GDM1 (cell line): ENCODE measurements at places on chromosomes 5 and 9.

DNA sequence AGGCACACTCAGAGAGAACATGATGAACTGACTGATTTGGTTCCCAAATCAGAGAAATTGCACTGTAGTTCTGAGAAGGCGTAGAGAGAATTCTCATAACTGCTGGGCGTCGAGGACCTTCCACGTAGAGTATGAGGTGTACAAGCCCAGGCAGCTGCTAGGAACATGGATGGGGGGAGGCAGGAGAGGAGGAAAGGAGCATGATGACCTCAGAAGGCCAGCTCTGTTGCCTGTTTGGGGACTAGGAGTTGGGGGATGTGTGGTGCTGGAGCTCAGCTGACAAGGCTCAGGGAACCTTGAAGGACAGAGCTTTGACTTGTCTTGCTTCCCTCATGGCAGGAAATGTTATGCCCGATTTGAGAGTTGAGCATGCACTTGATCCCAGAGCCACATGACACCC, 485.4 kb downstream of the IRX1 start:
- no peak for DNase-seq

DNA sequence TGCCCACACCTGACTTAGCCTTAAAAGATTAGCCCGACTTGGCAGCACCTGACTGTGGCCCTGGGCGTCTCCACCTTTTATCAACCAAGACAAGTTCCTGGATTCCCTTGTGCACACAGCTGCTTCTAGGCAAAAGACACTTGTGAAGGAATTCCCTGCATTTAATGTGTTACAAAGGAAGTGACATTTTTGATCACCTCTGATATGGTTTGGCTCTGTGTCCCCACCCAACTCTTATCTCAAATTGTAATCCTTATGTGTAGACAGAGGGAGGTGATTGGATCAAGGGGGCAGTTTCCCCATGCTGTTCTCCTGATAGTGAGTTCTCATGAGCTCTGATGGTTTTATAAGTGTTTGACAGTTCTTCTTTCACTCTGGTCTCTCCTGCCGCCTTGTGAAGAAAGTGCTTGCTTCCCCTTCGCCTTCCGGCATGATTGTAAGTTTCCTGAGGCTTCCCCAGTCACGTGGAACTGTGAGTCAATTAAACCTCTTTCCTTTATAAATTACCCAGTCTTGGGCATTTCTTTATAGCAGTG, 2.6 kb upstream of the CPEB4 start:
- DNase-seq = peak; percentile 54

DNA sequence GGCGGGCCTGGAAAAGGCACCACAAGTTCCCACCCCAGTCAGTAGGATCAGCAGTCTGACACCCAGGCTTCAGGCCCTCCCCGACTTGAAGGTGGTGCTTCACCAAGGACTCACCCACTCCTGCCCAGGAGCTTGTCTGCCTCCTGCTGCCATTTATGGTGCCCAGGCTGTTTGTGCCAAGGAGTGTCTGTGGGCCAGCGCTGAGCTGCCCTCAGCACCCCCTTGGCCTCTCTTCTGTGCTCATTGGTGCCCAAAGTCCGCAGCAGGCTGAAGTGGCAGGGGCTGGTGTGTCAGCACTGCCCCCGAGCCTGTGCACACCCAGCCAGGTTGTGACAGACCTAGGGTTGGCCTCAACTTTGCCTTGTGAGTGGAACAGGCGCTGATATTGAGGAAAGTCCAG, 23.5 kb downstream of the JMY start:
- DNase-seq = no peak

DNA sequence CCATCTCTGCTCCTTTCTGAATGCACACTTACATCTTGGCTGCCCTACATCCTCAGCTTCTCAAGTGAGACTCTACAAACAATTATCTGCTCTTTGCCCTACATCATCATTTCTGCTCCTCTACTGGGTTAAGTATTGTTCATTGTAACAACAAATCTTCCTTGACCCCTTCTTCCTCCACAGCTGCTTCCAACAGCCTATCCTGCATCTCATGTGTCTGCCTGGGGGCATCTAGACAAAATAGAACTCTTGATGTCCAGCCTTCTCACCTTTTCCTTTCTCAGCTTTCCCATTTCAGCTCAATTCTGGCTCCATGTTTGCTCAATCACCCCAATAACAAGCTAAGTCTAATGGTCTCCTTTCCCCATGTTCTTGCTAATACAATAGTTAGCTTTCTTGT, 509.8 kb downstream of the DIRAS2 start:
- DNase-seq = no peak

- DNase-seq = no peak
These were observed 24.9 kb upstream of the ADRA1B start for GRCh38 chr5:159891371-159891770.

DNA sequence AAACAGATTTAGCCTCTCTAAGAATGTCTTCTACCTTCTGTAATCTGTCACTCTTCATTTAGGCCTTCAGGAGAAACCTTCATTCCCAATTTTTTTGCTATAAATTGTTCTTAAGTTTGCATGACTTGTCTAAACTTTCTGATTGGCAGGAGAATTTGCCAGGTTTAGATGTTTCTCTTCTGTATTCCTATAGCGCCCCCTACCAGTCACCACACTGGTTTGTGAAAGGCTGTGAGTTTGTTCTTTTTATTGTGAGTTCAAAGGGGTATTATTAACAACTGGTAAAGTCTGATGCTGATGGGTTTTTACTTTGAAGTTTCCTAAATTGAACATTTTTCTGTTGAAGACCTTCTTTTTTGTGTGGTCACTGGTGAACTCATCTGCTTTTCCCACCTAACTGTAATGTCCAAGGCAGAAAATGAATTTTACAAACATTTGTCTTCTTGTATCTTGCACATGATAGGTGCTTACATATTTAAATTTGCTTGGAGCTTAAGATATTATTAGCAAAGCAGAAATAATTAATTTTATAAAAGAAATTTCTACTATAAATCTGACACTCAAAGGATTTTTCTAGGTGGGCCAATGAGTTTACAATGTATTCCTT, 18.4 kb upstream of the F2RL2 start:
- peak; percentile 3 for DNase-seq

DNA sequence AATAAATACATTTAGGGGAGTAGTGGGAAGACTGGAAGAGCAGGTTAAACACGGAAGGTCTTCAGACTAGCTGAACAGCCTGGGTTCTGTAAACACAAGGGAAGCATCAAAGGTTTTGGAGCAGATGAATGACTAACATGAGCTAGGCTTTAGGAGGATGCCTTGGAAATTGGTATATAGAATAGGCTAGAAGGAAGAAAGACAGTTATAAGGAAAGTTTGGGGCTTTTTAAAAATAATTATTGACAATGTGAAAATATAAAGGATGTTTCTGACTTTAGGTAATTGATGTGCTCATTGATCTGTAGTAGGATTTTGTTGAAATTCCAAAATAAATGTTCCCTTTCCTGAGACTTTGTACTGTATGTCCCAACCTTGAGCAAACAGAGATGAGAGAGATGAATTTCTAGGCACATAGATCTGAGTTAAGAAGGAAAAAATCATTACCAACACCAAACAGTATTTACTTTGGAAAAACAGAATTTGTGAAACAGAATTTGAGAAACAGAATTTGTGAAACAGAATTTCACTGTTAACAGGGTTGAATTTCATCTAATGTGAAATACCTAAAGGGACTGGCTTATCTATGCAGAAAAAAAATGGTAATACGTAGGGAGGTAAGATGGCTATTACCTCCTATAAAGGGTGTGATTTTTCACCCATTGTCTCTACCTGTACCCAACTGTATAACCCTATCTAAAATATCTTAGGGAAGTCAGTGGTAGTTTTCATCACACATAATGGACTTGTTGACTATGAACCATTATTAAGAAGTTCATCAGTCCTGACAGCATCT, 28.8 kb downstream of the SKP2 start:
- no peak for DNase-seq

GRCh38 chr5:73115399-73116051, 4.8 kb upstream of the TMEM171 start:
- DNase-seq = no peak

DNA sequence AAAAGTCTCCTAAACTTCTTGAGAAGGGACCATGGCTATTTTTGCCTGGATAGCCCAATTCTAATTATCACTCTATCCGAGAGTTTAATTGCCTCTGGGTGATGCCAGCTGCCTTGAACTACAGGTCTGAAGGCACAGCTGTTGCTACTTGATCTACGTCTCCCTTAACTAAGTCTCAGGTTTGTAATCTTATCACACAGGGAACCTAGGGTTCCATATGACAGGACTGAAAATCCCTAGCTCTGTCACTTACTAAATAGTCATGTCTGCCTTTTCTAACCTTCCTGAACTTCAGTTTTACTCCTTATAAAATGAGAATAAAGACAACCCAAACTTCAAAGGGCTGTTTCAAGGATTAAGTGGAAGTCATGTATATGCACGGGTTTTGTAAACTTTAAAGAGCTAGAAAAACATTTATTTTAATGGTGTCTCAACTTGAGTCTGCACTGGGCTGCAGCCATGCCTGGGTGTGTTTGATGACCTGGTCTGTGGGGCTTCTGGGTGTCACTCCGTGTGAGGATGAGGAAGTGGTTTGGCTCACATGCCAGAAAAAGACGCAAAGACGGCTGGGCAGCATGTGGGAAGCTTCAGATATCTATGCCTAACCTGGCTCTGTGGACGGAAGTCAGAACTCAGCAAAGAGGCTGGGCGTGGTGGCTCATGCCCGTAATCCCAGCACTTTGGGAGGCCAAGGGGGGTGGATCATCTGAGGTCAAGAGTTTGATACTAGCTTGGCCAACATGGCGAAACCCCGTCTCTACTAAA, 129.3 kb upstream of the SLC44A1 start:
- peak; percentile 76 for DNase-seq

- DNase-seq = no peak
These were observed 10.2 kb downstream of the SARDH start for GRCh38 chr9:133727876-133728441.

- DNase-seq = no peak
These were observed 81.3 kb downstream of the ANKRD33B start for GRCh38 chr5:10645146-10645545.

DNA sequence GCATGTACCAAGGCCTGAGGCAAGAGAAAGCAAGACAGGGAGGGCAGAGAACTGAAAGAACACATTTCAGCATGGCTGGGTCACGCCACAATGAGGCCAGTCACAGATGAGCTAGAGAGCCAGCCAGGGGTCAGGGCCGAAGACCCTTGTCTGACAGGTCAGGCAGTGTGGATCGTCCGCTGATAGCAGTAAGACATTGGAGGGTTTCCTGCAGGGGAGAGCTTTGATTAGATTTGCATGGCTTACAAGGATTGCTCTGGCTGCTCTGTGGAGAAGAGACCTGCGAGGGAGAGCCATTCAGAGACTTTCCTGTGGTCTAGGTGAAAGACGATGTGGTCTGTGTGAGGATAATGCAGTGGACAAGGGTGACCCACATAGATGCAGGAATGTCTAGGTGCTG, 93.1 kb downstream of the RALGPS1 start:
- no peak for DNase-seq

DNA sequence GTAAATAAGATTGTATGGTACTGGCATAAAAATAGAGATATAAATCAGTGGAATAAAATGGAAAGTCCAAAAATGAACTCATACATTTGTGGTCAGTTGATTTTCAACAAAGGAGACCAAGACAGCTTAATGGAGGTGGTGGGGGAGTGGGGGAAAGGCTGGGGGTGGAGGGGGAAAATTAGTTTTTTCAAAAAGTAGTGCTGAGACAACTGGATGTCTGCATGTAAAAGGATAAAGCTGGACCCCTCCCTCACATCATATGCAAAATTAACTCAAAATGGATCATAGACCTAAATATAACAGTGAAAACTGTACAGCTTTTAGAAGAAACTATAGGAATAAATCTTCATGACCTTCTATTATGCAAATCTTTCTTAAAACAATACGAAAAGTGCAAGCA, 107.0 kb downstream of the HMHB1 start:
- no peak for DNase-seq

GRCh38 chr5:145941448-145942130, 5.2 kb downstream of the SH3RF2 start:
- DNase-seq = no peak

DNA sequence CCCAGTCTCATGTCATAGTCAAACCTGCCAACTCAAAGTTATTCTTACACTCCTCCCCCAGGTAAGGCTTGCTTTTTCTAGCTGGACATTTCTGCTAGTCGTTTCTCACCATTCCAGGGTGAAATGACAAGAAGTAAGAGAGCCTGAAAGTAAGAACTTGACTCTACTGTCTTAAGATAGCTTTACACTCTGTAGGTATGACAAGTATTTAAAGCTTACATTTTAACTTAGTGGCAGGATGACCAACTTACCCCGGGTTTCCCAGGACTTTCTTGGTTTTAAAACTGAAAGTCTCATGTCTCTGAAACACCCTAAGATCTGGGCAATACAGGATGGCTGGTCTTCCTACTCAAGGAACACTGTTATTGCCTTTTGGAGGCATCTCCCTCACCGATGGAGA, 67.5 kb upstream of the PIK3R1 start:
- no peak for DNase-seq

- no peak for DNase-seq
These were observed 341.4 kb downstream of the ARHGEF28 start for GRCh38 chr5:73967347-73967746.

GRCh38 chr9:130933114-130934046, 5.7 kb downstream of the FIBCD1 start:
- DNase-seq = no peak

- no peak for DNase-seq
These were observed 50.5 kb downstream of the PSD2 start for GRCh38 chr5:139845846-139846681.

DNA sequence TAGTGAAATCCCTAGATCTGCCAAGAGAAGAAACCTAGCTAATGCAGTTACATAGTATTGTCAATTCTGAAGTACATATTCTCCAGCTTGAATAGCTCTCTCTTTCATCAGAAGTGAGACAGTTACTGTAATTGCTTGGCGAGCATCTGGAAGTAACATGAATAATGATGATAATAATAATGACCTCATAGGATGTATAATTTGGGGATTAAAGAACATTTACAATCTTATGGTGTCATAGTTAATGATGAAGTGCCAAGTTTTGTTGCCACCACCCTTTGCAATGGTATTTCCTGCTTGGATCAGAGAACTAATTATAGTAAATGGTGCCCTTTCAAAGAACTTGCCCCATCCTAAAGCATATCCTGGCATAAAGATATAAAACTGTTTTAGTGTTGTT, 201.4 kb downstream of the ADAMTSL1 start:
- no peak for DNase-seq

GRCh38 chr5:142548739-142549275, 137.1 kb downstream of the FGF1 start:
- peak; percentile 30 for DNase-seq

- no peak for DNase-seq
These were observed 945.4 kb upstream of the SEMA6A start for GRCh38 chr5:117519957-117520500.

DNA sequence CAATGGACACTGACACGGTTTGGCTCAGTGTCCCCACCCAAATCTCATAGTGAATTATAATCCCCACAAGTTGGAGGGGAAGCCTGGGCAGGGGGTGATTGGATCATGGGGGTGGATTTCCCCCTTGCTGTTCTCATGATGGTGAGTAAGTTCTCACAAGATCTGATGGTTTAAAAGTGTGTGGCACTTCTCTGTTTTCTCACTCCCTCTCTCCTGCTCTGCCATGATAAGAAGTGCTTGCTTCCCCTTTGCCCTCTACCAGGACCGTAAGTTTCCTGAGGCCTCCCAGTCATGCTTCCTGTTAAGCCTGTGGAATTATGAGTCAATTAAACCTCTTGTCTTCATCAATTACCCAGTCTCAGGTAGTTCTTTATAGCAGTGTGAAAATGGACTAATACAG, 115.8 kb upstream of the KIF2A start:
- no peak for DNase-seq

- no peak for DNase-seq
These were observed at the start of gene BSPRY for GRCh38 chr9:113349445-113350094. Gene BSPRY, plus strand, starts transcription at chr9:113349541. Its CDS starts 39 bp downstream, at chr9:113349580.
